ENCODE measurements at places on chromosomes 2 and 18.

GRCh38 chr2:230982528-230982927 is 13.4 kb upstream of the SPATA3 start:
- no peak for DNase-seq

DNA sequence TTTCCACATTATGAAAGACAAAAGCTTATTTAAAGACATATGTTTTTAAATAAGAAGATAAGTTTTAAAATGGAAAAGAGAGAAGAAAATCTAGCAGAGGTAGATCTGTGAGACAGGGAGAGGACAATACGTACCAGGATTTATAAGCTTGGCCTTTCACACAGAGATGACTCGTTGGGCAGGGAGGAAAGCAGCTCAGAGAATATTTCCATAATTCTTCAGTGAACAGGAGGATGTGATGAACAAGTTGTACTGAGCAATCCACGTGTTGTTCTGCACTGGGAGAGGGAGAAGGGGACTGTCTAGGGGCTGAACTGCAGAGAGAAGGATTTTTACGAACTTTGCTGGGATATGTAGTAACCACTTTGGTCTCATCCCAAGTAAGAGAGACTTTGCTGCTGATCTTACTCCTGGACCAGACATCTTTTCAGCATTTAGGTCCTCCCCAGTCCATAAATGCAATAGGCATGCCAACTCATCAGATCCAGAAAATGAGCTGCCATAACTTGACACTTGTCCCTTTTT is 162.5 kb upstream of the SETBP1 start:
- DNase-seq = no peak

- no peak for DNase-seq
Measured at GRCh38 chr2:151096235-151096634, 165.4 kb downstream of the RBM43 start.

DNA sequence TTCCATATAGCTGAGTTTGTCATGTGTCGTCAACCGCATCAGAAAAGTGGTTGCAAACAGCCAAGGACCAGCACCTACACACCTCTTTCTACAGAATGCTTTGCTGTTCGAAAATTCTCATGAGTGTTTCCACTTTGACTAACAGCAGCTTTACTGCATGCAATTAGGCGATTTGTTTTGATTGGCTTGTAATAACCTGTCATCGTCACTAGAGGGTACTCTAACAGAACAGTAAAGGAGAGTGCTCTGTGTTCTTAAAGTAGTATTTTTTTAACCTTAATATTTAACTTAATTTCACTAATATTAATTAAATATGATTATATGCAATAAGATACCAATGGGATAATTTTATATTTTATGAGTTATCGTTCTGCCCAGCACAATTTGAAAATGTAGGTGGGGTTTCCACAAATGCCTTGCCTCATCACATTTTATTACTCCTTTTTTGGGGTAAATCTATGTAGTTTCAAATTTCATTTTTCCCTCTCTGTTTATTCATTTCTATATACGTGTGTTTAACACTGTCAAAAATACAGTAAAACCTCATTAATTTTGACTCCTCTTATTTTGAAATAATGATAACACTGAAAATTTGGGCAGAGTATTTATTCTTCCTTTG is 502.2 kb downstream of the NRXN1 start:
- no peak for DNase-seq

DNA sequence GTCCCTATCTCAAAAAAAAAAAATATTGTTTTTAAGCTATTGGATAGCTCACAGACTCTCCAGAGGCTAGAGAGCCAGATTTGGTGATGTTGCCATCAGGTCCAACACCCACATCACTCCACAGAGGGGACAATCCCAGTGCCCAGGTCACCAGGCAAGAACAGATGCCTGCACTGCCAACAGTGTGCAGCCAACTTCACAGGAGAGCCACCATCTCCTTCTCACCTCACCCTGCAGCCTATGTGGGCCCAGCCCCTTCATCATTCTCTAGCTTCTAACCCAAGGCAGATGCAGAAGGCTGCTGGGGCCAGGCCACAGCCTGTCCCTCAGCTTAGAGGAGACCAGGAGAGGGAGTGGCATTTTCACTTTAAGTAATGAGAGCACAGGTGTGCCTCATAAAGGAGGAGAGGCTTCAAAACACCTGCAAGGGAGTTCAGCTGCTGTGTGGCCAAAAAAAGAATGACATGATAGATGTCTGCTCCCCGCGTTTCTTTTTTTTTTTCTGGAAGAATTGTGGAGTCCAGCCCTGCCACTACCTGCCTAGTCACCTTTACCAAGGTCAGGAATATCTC is 98.0 kb upstream of the ZSWIM2 start:
- no peak for DNase-seq

GRCh38 chr2:236352761-236353593 is 88.8 kb upstream of the ASB18 start:
- DNase-seq = no peak

DNA sequence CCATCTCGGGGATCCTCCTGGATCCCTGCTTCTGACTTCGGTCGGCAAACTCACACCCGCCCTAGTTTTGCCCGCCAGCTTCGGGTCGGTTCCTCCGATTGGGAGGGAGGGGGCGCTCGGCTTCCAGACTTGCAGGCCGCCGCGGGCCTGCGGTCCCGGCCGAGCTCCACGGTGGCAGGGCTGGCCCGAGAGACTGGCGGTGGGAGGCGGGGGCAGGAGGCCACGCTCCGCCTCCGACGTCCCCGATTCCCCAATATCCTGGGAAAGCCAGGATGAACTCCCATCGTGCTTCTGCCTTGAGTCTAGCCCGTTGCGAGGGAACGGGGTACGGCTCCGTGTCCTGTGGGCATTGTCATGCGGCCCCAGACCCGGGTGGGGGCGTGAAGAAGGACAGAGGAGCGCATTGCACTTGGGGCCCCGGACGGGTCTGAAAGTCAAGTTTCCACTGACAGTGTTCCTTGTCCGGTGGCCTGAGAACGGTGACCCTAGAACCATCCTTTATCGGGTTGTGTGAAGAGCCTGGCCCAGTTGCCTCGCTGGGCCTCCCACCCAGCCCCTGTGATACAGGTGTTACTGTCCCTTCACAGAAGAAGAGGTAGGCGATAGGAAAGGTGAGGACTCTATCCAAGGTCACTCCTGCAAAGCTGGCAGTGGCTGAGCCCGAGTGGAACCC is 2.4 kb upstream of the INHBB start:
- DNase-seq = peak; percentile 34

DNA sequence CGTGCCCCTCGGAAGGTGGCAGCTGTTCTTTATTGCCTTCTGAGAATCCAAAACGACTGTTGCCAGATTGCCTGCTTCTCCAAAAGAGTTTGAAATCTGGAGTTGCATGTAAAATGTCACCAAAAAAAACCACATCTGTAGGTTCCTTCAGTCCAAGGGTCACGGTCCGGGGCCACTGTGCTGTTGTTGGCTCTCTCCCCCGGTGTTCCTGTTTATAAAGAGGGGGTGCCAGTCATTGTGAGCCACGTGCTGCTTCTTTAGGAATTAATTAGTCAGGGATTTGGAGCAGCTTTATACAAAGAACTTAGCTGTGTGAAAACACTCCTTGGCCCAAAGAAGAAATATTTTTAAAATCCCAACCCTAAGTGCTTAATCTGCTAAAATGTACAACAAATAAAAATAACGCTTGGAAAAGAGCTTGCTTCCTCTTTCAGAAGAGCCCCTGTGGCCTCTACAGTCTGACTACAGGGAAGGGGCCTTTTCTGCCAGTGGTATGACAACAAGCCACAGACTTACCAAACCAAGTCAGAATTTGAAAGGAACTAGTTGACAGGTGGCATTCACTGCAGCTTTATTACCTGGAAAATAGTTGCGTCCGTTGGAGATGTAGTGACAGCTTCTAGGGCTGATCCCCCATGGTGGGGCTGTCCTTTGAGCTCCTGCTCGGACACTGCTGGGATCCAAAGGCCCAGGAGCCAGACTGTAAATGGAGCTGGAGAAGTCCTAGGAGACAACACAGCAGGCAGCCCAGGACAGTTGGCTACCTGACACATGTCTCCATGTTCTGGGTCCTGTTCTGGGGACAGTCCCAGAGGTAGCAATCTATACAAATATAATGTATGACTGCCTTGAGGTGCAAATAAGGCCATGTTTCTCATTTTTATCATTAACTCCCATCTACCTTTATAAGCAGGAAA is 84.5 kb upstream of the SLC1A4 start:
- no peak for DNase-seq

DNA sequence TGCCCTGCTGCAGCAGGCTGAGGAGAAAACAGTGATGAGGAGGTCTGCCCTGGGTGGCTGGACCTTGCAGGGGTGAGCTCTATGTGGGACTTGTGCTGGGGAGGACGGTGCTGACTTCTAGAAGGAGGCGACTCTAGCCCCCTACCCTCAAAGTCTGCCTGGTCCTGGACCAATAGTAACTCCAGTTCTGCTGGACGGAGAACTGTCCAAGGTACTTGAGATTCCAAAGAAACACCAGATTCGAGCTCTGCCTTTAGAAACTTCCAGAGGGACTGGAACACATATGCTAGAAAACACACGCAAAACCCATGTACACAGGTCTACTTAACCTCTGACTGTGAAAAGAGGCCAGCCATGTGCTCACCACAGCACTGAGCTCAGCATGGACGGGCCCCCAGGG is 260.6 kb downstream of the TWIST2 start:
- no peak for DNase-seq

DNA sequence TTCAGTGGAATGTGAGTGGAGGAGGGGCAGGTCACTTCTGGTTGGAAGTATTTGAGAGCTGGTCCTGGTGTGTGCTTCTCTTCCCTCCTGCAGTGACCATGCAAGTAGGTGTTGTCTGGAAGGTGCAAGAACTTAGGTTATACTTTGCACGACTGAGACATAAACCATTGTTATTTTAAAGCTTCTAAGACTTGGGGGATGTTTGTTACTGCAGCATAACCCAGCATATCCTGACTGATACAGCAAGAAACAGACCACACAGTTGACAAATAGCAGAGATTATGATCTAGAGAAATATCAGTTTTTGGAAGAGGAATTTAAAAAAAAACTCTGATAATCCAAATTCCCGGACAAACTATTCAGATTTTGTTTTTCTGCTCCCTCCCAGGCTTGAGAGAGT is 130.8 kb downstream of the ACTR3 start:
- no peak for DNase-seq

DNA sequence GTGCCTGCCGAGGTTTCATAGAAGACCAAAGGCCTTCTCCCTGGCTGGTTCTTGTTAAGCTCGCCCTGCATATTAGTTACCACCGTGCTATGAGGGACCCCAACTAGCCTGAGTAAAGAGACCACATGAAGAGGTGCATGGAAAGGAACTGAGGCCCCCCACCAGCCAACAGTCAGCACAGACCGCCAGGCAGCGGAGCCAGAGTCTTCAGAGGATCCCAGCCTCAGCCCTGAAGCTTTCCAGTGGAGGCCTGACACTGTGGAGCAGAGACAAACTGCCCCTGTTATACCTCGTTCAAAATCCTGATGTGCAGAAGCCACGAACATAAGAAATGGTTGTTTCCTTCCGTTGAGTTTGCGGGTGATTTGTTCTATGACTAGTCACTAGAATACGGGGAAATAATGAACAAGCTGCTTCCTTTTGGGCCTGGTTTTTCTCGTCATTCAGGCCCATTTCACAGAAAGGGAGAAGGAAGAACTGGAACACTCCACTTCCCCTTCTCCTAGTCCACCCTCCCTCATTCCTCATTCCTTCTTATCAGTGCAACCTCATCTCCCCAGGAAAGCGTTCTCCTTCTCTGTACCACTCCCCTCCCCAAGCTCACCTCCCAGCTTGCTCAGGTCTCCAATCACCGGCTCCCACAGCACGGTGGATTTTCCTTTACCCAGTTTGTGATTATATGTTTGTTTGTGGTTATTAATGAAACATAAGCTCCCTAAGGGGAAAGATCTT is 3.0 kb upstream of the GLI2 start:
- no peak for DNase-seq

DNA sequence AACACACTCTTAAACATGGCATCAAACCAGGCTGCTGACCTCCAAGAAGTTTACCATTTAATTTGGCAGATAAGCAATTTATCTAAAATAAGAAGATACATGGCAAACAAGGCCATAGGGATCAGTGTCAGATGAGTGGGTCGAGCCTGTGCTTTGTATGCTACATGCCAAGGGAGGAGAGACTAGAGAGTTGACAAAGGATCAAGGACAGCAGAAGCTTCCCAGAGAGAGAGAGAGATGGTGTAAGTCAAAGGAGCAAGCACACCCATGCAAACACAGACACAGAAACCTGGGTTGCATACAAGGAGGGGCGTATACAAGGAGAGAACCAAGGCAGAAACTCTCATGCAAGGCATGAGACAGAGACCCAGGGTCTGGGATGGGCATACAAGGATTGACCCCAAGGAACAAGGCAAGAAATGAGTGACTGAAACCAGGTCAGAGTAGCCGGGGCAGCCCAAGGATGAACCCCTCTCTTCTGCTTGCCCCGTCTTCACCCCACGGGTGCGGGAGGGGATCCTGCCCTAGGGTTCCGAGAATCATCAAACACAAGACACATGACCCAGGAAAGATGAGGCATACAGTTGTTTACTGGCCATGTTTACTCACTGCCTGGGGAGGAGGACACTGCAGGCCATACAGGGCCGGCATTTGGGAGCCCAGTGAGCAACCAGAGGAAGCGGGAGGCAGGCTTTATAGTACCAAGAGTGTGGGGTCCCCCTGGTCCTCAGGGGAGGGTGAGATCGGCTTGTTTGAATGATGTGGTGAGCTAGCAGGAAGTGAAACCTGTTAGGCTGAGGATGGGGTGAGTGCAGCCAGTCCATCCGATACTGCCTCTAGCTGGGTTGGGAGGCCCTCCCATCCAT is 529.2 kb upstream of the ID2 start:
- DNase-seq = no peak

DNA sequence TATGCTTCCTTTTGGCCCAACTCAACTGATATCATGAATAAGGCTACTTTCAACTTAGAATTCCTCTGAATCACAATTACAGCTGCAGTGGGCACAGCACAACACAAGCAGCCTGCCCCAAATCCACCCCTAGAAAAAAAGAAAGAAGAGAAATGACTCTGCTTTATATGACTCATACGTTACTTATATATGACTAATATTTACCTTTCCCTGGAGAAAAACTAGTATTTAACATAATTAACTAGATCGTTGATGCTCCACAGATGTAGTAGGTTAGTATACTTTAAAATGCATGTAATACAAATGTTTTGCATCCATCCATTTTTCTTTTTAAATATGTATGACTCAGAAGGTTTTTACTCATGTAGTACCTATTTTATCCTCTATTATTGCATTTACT is 133.3 kb upstream of the UNC80 start:
- no peak for DNase-seq

Measured in stimulated activated CD4-positive, alpha-beta T cell treated with anti-CD3 and anti-CD28 coated beads, Interleukin-1b, Interleukin-23, amount 100 ng/mL, for 1 hour (primary cell).